ENCODE measurements at places on chromosomes 7 and 10.

DNA sequence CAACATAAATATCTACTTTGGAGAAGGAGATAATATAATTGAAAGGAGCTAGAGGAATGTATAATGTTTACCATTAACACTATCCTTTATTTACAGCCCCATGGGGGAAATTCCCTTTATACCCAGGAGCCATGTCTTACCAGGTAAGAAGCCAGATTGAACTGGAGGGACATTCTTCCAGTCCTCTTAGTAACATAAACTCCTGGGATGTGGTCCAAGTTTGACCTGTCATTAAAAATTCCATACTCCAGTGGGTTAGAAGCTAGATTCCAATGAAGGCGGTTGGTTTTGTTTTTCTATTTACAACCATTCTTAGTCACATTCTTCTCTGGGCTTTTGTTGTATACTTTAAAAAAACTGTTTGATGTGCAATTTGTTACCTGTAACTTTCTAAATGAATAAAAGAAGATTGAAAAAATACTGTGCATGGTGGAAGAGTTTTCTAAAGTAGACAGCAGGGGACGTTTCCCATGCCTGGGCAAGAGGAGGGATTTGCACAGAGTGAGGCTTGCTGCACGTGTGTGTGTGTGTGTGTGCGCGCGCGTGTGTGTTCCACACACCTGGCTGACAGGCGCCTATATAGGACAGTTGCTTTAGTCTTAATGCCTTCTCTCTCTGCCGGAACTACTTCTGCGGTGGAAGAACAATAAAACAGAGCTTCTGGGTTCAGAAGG, 2.0 kb downstream of the PLCE1 start:
- no peak for DNase-seq

- DNase-seq, result no peak
These were observed 1.4 kb downstream of the HSPA12A start for GRCh38 chr10:116740971-116741370.

- DNase-seq, result no peak
These were observed 9.0 kb downstream of the ADGRA1 start for GRCh38 chr10:133096616-133097269.

GRCh38 chr7:124893140-124893827, 36.3 kb downstream of the POT1 start:
- no peak for DNase-seq

DNA sequence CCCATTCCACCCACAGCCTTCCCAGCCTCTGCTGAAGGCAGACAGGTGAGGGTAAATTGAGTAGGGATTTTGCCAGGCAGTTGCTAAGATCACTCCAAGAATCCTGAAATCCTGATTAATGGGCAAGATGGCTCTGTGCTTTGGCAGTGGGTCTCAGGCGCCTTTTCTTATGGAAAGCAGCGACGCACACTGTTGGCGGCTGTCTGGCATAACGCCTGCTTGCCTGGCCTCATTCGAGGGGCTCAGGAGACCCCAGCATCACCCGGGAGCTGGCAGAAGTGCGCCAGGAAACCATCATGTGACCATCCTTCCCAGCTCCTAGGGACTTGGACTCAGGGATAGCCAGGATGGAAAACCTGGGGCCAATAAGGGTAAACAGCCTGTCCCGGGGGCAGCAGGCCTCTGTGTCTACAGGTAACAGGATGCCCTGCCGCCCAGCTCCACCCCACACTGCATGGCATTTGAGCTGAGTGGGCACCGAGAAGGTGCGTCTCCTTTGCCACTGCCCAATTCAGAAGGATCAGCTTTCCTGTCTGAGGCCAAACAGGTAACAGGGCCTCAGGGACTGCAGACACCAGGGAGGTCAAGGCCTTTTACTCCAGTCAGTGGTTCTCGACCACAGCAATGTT, 98.6 kb downstream of the FAM53B start:
- DNase-seq, result no peak

- DNase-seq, result no peak
These were observed 193.2 kb upstream of the GHITM start for GRCh38 chr10:83945982-83946718.

DNA sequence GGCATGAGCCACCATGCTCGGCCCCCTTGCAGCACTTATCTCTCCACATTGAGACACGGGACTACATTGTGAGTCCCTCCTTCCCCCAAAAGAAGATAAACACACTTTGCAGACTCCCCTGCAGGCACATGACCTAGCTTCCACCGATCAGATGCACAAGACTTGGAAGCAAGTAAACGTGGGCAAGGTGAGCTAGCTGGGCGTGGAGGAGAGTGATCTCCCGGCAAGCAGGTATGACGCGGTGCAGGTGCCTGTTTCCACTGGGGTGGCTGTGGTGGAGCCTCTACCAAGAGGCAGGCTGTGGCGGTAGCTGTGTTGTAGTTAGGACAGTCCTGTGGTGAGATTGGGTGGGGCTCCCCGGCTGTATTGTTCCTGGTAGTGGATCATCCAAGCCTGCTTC, 7.7 kb upstream of the COMTD1 start:
- DNase-seq, result no peak

DNA sequence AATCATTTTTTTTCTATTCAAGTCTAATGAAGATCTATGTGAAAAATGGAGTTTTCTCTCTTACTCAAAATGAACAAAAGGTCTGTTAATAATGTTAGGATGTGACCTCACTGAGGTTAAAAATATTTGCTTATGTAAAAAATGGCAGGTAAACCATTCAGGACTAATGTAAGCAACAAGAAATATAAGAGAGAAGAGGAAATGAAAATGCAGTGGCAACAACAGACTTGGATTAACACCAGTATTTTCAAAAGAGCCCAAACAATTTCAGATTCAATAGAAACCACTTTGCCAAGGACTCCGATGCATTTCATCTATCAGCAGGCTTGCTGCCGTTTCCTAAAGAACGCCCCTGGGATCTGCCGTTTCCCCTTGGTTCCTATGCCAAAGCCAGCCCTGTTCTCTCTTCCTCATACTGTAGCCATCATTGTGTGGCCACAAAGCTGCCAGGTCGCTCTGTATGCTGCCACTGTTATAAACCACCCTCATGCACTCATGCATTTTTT, 66.4 kb downstream of the MTURN start:
- no peak for DNase-seq

- DNase-seq, result no peak
These were observed 5.1 kb downstream of the AKR1B15 start for GRCh38 chr7:134553976-134554375.

GRCh38 chr10:5509691-5510090, 10.3 kb upstream of the CALML5 start:
- DNase-seq, result no peak

GRCh38 chr10:103663802-103664201, 170.3 kb downstream of the NEURL1 start:
- DNase-seq, result no peak

- DNase-seq, result no peak
These were observed 97.4 kb downstream of the CPED1 start for GRCh38 chr7:121085922-121086321.

GRCh38 chr10:99888622-99889021, 106.2 kb downstream of the ABCC2 start:
- DNase-seq, result no peak

- DNase-seq, result no peak
These were observed 14.2 kb upstream of the ZNF107 start for GRCh38 chr7:64651632-64652165.

DNA sequence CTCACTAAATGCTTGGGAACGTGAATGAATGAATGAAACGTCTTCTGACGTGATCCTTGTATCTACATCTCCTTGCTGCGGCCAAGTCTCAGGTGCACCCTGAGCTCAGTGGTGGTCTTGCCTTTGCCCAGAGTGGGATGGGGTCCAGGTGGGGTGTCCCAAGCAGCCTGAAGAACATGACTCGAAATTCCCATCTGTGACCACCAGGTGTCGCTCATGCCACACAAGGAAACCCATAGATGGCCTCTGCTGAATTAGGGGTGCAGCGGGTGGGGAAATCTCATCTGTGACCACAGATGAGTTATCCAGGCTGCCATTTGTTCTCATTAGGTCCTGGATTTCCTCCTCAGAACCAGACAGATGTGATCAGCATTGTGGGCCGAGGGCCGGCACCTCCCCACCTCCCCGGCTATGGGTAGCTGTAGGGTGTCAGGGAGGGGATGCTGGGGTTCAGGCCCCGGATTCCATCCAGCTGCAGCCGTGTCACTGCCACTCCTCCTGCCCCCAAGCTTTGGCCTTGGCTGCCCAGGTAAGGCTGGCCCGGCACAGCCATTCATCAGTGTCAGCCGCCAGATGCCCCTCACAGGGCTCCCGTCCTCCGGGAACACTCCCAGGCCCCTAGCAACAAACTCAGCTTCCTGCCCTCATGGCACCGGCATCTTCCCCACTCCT, 21.0 kb upstream of the GNA12 start:
- DNase-seq, result no peak

DNA sequence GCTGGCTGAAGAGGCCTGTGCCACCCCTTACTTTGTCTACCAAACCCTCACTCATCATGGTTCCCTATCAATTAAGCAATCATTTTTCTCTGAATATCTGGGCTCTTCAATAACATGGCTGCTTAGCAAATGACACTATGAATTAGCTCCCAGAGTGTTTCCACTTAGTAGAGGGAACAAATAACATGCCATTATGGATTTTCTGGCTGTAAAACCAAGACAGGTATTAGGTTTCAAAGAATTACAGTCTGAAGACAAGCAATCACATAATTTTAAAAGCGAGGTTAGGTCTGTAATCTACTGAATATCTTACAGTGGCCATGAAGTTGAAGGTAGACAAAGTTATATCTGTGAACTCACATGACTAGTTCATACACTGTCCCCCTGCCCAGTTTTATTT, 220.8 kb upstream of the PHYHIPL start:
- peak; percentile 32 for DNase-seq

GRCh38 chr7:92884218-92884617, 47.8 kb upstream of the CDK6 start:
- no peak for DNase-seq

DNA sequence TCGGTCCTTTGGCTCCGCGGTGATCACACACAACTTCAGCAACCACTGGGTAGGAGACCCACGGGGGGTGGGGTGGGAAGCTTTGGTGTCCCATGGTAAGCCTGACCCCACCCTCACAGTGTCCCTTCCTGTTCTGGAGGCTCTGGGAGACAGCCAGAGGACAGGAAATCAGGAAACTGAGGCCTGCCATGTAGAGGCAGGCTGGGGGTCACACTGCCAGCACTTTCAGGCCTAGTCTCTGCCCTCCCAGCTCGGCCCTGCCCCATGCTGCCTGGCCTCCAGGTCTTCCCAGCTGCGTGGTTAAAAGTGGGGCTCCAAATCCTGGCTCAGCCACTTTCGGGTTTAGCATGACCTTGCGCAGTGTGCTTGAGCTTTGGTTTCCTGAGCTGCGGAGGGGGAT, 10.9 kb downstream of the AQP1 start:
- no peak for DNase-seq

DNA sequence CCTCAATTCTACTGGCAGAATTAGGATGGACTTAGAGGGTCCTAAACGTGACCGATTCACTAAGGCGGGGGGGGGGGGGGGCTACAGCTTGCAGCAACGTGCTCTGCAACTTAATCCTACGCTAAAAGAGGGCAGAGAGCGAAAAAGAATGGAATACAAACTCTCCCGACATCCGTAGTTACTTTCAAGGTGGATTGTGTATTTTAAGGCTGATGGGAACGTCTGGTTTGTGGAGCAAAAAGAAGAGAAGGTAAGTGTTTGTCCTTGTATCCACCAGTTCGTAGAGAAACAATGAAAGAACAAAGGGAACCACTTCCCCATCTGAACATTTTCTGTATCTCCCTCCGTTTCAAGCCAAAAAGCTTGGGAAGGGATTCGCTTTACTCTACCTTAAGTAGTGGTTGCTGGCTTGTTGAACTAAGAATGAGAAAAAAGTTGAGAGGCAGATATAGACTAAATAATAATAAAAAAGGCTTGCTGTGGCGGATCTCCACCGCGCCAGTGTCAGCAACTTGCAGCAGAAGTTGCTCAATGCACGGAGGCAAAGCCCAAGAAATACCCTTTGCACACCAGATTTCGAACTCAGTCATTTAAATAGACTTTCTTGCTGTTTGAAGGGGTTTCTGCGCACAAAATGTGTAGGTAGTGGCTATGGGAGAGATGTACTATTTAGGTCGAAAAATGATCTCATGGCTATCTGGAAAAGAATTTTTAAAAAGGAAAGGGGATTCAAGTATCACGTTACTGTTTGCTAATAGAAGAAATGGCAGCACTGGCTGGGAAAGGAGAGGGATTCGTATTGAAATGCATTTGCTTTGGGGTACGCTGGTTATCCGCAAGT, 736 bp downstream of the SKIDA1 start:
- DNase-seq, result no peak

GRCh38 chr10:63258920-63259678, 126.0 kb downstream of the NRBF2 start:
- DNase-seq, result no peak

DNA sequence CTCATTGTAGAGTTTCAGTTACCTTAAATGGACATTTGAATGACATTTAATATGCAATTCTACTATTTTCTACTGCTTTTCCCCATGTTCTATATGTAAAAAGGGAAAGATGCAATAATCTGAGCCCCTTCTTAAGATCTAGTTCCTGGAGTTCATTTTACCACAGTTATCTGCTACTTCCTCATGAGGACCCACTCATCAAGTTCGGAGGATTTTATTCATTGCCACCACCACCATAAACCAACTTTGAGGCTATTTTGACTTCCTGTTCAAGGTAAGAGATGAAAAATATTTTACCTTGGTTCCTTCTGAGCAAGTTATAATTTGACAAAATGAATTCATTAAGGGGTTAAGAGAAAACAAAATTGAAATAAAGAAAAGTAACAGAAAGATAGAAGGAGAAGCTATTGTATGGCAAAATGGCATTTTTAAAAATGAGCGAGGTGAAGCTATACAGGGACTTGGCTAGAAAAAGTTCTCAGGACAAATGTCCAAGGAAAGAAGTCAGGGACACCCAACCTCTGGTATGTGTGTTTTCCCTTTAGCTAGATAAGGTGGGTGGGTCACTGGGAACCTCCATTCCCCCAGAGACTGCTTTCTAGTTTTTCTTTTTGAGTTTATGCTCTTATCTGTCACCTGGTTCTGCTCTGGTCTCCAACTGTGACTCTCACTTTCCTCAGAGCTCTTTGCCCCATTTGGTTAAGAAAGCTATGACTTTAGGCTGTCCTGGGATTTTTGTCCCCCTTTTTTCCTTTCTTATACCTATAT, 14.9 kb upstream of the FAM3C start:
- DNase-seq, result no peak

DNA sequence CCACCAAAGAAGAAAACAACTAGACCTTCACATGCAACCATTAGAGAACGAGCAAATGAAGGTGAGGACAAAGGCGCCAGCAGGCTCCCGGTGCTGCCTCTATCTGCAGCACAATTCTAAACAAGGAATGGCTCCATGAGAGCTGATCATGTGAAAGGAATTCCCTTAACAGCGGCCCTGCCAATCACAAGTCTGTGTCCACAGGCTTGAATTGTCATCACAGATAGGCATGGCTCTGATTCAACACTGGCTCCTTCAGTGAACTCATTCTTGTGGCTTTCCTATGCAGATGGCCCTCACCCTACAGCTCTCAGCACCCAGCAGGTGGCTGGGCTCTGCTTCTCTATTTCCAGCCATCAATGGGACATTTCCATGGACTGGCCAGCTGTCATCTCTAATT, 36.2 kb downstream of the LAMB1 start:
- DNase-seq, result no peak

- no peak for DNase-seq
These were observed 58.2 kb upstream of the CHST15 start for GRCh38 chr10:124151466-124152095.
